ENCODE measurements at places on chromosomes 7 and 10. TPM values are rescaled to one million over a fixed set of nuclear protein-coding genes. Genes with fewer than 3 reads are reported as not detected.

FGFR2 gene
- polyA plus RNA-seq = 1.1 TPM

DNA sequence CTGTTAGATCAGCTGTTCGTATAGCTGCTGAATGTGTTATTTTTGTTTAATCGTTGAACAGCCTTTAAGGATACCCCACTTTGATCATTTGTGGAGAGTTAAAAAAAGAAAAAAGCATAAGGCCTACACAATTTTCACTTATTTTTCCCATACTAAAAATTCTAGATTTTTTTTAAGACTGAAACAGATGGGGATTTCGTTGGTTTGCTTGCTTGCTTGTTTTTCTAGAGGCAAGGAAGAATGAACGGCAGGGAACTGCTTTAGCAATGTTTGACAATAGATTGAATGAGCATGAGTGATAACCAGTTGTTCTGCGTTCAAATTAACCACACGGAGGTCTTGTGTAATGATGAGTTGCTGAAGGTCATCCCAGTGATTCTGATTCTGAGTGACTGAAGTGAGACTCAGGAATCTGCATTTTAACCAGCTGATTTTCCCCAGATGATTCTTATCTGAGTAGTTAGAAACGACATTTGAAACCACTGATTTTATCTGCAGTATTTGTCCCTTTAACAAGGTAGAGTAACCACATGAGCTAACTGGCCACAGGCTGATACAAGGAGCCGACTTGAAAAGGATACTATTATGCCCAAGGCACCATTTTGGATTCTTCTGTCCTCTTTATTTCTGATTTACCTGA is 85.9 kb downstream of the GPR37 start:
- no peak for DNase-seq
- H3K36me3 ChIP-seq = no peaks in the 10 kb centered on the region
- no peaks in the 10 kb centered on the region for H3K4me1 ChIP-seq

RBP4 gene
- 2.0 TPM for polyA plus RNA-seq

DTX2 gene
- polyA plus RNA-seq = 16.0 TPM

GRCh38 chr7:12909483-12909882 is 222.1 kb downstream of the ARL4A start:
- H3K36me3 ChIP-seq = no peaks in the 10 kb centered on the region
- H3K27me3 ChIP-seq = no peaks in the 10 kb centered on the region
- no peak overlapping the region for H3K27ac ChIP-seq
- H3K4me1 ChIP-seq = no peaks in the 10 kb centered on the region
- no peak overlapping the region for H3K4me3 ChIP-seq
